ENCODE measurements at places on chromosomes 5 and 9.

- no peak for DNase-seq
These were observed 6.8 kb downstream of the ZDHHC11B start for GRCh38 chr5:777756-778161.

- DNase-seq, result no peak
These were observed 82.4 kb upstream of the TNFAIP8 start for GRCh38 chr5:119273391-119273839.

DNA sequence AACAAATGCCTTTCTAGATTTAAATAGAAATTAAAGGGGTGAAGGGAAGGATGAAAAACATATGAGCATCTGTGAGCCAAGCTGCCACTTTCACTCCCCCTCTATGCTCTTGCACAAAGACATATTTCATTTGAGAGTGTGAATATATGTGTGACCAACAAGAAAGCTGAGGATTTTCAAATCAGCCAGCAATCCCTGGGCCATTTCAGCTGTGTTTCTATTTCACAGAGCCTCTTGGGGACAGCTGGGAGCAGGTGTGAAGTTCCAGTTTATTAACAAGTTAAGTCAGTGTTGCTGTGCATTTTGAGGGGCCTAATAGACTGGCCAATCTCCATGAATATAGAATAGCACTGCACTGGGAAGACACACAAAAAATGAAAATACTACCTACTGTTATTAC is 248.7 kb upstream of the RGMB start:
- DNase-seq, result no peak

GRCh38 chr5:135714126-135714894 is 120.2 kb upstream of the SLC25A48 start:
- DNase-seq, result peak; percentile 75

- no peak for DNase-seq
These were observed 15.8 kb upstream of the CAPSL start for GRCh38 chr5:35954175-35954574.

- DNase-seq, result no peak
These were observed 49.5 kb upstream of the SUSD1 start for GRCh38 chr9:112224401-112225289.

DNA sequence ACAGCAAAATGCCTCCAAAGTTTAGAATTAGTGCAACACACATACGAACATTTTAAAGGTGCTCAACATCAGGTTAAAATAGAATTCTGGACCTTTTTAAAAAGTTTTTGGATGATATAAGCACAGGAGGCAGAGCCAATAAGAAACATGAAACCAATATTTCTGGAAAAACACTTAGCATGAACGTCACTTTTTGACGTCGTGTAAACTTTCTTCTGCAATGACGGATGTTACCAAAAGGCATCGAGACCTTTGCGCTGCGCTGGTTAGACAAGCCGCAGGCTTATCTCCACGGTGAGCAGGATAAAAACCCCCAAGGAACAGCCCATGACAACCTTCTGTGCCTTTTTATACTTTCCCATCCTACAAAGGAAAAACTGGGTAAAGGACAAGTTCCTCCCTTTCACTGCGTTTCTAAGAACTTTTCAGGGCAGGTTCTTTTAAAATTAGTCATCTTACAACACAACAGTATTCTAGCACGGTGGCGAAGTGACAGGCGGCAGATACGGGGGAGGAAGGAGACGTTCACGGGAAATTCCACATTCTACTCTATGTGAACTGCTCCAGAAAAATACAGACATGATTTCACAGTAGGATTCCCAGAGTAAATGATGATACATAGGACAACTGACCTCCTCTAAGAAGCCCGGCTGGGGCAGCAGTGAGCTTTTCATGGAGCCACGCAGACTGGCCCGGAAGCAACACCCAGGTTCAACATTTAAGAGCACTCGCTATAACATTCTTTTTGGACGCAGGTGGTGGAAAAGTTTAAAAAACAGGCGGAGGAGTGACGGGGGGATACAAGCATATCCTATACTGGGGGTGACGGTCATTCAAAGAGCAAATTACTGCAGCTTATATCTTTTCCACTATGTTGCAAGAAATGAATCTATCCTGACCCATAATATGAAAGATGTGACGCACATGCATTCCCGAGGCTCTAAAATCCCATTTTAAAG is 52.4 kb downstream of the USP20 start:
- DNase-seq, result peak; percentile 81

GRCh38 chr5:177553671-177554429 is 513 bp downstream of the FAM193B start:
- DNase-seq, result no peak

- DNase-seq, result no peak
These were observed 17.6 kb upstream of the HEXB start for GRCh38 chr5:74667396-74667795.

- DNase-seq, result no peak
These were observed 22.3 kb downstream of the PJA2 start for GRCh38 chr5:109387408-109387974.

GRCh38 chr9:79461712-79462111 is 110.1 kb upstream of the TLE4 start:
- no peak for DNase-seq

All from SW480 (cell line).